Fibroblast of skin of abdomen (primary cell): ENCODE measurements at places on chromosomes 3 and 15.

DNA sequence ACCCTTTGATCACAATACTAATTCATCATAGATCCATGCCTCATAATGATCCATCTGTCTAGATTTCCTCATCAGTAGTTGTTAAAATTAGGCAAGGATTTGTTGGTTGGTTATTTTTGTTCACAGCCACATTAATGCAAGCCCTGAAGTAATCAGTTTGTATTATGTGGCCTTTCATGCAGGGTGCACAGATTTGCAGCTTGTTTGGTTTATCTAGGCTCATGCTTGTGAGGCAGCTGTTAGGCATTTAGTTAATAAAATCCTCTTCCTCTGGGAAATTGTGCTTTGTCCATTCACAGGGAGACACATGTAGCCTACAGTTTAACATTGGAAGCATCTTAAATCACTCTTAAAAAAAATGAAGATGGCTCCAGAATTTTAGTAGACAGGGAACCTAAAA lies 162.8 kb upstream of the ZNF385D start:
- DNase-seq, result peak; percentile 74

GRCh38 chr3:37605572-37606153 lies 256.0 kb upstream of the CTDSPL start:
- no peak for DNase-seq

GRCh38 chr15:33045066-33045810 lies 149.3 kb downstream of the FMN1 start:
- DNase-seq, result no peak

DNA sequence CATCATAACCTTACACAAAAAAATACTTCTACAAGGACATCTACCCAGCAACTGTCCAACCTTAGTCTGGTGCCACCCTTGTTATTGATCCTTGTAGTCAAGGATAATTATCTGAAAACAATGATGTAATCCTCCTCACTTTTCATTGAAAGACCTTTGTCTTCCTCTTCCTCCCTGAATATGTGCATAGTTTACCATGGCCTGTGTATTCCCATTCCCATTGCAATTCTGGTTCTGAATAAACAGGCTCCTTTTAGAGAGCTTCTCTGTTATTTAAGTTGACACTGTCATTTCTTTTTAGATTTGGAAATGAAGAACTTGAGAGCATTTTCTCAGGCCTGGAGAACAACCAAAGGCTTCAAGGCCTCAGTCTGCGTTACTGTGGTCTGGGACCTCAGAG lies 53.3 kb upstream of the RNF7 start:
- no peak for DNase-seq

GRCh38 chr3:141050576-141051442 lies at the start of gene SPSB4:
SPSB4 (plus strand) TSS chr3:141051347; CDS start chr3:141066105, 14,758 bp downstream.
- DNase-seq, result peak; percentile 59

DNA sequence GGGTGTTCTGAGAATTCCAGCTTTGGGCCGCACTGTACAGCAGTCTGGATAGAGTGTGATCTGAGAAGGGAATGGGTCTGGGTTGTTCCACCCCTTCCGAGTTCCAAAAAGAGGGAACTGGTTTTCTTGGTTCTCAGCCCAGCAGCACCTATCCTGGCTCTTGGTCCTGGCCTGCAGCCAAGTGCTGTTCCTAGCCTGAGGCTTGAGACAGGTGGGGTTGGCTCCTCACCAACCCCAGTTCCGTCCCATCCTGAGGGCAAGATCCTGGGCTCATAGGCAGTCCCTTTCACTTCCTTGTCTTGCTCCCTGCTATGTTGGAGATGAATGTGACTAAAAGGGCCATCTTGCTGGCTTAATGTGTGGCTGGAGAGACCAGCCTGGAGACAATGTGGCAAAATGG lies 15.2 kb downstream of the IVD start:
- DNase-seq, result no peak

GRCh38 chr15:70701891-70702568 lies 61.3 kb downstream of the UACA start:
- peak; percentile 72 for DNase-seq

DNA sequence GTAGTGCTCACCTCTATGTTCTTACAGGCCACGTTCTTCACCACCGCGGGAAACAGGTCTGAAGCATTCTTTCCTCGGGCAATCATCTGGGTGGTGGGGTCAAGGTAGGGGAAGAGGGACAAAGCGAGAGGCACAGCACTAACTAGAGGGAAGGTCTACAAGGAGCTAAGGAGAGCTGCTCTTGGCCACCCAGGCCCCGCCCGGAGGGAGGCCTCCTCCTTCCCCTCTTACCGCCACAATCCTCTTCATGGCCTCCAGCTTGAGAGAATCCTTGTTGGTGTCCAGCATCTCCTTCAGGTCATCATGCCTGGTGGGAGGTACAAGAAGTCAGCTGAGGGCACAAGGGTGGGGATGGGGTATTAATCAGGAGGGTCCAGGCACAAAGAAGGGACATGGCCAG lies 20.5 kb downstream of the AP3B2 start:
- DNase-seq, result no peak

- DNase-seq, result peak; percentile 53
These were observed 29.7 kb downstream of the BUB1B start for GRCh38 chr15:40190591-40190990.

- DNase-seq, result no peak
These were observed 22.6 kb downstream of the STARD5 start for GRCh38 chr15:81301385-81301784.

DNA sequence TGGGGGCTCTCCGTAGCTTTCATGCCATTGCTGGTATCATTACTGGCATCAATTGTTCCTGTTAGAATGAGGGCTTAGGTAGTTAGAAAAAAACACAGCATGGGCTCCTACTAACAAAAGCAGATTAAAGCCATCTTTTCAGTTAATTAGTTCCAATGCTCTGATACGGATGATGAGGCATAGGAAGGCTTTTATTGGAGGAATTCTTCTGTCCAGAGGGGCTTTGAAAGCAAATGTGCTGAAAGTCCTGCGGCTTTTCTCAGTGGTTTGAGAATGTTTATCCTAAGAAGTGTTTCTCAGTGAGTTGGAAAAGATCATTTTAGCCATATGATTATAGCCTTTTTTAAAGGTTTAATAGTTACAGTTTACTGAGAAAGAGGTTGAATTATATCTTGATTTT lies 198.5 kb downstream of the THSD4 start:
- peak; percentile 55 for DNase-seq

DNA sequence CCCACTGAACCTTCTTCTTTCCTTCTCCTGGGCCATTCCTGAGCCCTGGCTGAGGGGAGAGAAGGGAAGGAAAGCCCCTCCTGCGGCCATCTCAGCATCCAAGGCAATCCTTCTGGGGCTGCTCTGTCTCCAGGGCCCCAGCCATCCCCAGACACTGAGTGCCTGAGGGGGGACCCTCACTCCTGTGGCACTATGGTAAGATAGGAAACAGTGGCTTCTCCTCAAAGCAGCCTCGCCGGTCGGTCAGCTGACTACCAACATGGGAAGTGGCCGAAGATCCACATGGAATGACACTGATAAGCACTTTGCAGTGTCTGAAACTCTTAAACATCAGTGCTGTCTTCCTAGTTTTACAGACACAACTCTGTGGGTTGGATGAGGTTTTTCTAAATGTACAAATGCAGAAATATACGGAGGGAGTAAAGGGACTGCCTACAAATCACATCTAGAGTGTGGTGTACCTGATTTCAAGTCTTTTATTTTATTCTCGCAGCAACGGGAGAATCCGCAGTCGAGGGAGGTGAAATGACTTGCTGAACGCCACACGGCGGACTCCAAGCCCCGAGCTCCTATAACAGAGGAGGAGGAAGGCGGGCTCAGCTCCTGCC lies 973 bp upstream of the ITPKA start:
- no peak for DNase-seq

- no peak for DNase-seq
These were observed 45.1 kb downstream of the IL17RD start for GRCh38 chr3:57120040-57120439.

DNA sequence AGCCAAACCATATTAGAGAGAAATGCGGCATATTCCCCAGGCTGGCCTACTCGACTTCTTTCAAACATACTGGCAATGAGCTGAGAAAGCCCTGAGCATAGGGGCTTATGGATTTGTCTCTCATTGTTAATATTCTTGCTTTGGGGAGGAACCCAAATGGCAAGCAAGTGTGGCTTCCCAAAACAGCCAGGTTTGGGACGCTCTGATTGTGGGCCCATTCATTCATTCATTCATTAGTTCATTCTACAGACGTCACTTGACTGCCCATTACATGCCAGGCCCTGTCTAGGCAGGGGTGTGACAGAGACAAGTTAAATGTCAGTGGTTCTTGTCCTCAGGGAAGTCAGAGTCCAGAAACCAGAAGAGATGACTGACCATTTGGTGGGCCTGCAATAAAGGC lies 77.4 kb upstream of the THBS1 start:
- no peak for DNase-seq

DNA sequence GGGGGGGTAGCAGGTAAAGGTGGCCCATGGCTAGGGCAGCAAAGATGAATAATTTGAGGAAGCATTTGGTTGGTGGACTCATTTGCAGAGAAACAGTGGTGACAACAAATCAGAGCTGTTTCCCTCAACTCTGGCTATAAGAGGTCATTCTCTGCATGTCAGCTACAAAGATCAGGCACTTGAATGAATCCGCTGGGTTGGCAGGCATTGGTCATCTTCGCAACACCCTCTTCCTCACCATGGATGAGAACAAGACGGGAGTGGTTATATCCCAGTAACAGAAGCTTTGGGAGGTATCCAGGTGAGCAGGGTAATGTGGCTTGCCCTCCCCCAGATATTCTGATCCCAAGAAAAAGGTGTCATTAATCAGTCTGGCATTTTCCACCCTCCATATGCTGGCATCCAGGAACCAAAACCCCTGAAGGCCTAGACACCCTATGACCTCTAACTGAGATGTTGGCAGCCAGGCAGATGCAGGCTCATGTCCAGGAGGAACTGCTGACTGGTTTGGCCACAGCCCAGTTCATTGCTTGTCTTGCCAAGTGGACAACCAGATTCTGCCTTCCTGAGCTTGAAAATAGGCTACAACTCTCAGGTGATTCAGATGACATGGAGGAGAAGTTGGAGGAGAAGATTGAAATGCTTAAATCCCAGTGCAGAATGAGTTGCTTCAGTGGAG lies 108.9 kb upstream of the TRIM42 start:
- no peak for DNase-seq

DNA sequence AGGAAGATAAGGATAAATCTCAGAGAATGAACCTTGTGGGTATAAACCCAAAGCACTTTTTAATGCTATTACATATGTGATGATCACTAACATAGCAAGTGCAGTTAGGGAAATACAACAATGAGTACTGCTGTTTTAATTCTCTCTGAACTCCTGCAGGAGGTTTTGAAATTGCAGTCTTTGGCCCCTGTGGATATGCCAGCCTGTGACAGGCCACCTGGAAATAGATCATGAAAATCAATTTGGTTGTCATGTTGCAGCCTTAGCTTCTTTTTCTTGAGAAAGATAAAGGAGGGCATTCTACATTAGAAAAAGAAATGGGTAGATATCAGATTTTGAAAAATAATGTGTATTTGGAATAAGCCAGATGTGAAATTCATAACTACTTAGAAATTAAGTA lies 103.6 kb downstream of the RSRC1 start:
- no peak for DNase-seq

DNA sequence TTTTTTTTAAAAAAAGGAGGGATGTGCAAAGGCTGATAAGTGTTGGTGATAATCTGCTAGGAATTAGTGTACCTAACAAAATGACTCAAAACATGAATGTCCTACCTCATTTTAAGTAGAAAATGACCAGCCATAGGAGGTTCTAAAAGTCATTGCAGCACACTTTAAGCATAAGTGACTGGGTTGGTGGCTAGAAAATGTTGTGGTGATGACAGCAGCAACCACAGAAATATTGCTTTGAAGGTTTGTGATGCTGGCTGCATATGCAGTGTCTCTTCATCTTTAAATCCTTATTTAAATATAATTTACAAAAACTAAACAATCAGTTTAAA lies 55.2 kb downstream of the CMSS1 start:
- DNase-seq, result no peak

DNA sequence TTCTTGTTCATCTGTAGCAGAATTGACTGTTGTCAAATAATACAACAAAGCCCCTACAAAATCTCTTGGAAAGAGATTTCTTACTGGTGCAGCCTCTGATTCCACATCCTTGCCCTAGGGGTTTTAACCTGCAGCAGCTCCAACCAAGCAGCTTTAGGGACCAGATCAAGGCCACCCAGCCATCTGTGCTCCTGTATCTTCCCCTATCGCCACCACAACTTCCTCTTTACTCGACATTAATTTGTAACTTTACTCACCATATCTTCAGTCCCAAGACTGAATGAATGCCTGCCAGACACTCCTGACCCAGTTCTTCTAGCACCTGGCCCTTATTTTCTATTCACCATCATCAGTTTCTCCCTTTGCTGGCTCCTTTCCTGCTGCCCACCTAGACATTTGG lies 156.6 kb upstream of the IL12A start:
- DNase-seq, result no peak

DNA sequence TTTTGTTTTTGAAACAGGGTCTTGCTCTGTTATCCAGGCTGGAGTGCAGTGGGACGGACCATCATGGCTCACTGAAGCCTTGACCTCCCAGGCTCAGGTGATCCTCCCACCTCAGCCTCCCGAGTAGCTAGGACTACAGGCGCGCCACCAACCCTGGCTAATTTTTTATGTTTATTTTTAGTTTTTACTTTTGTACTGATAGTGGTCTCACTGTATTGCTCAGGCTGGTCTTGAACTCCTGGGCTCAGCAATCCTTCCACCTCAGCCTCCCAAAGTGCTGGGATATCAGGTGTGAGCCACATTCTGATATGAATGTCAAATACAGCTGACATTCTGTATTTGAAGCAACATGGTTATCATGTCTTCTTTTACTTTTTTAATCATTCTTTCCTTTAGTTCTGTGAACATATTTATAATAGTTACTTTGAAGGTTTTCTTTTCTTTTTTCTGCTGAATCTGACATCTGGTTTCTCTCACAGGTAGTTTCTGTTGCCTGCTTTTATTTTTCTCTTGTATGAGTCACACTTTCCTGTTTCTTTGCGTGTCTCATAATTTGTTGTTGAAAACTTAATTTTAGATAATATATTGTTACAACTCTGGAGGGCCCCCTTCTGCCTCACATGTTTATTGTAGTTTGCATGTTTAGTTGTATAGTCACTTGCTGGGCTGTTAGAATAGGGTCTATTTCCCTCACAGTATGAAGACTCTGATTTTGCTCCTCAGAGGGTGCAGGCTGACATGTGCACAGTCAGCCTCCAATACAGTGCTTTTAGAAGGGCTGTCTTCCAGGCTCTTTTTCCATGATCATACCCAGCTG lies 8.4 kb upstream of the CNTN4 start:
- DNase-seq, result no peak

- DNase-seq, result peak; percentile 38
These were observed 12.1 kb downstream of the FGF7 start for GRCh38 chr15:49435174-49435573.

- DNase-seq, result peak; percentile 45
These were observed 441 bp upstream of the UCN2 start for GRCh38 chr3:48564022-48564421.

- no peak for DNase-seq
These were observed 32.6 kb upstream of the TBC1D21 start for GRCh38 chr15:73840771-73841170.

DNA sequence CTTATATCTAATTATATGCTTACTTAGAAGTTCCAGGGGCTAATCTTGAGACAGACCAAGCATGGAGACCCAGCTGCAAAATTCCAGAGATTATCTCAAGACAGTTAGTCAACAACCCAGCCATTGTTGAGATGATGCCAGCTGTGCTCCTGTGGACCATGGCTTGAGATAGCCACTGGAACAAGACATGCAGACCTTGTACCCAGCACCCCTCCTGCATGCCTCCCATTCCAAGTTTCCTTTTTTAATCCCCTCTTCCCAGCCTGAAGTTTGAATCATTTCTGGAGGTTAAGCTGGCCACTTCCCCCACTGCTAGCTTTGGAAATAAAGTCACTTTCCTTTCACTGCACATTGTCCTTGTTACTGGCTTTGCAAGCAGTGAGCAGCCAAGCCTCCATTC lies 53.8 kb downstream of the IMPG2 start:
- DNase-seq, result no peak

GRCh38 chr15:29731865-29732264 lies 90.4 kb downstream of the TJP1 start:
- no peak for DNase-seq
